ENCODE measurements at places on chromosomes 3 and 15.

DNA sequence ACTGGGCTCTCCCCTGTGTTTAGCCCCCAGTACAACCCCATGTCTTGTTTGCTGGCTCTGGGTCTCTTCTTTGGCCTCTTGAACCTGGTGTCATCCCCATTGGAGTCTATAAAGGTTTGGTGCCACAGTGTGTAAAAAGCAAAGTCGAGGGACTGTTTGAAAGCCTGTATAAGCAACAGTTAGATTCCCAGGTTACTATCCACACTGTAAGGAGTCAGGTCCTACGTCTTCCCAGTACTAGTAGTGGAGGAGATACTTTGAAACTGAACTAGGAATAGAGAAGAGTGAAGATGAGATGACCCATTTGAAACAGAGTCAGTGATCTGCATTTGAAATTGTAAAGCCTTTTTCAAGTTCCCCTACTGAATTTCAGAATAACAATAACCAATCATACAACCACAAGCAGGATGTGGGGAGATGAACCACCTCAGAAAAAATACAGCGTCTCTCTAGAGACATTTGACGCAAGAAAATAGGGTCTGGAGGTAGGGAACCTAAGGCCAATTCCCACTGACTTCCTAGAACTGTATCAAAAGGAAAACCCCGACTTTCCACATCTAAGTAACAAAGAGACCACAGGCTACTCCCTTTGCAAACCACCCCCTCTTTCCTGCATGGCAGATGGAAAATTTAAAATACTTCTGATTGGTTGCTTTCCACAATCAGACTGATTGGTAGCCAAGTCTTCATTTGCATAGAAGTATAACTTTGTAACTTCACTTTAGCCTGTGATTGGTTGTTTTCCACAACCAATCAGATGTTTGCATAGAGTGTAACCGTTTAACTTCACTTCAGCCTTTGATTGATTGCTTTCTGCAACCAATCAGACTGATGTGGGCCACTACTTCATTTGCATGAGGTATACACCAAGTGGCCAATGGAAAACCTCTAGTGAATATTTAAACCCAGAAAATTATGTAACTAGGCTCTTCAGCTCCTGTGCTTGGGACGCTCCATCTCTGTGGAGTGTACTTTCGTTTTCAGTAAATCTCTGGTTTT, 49.9 kb upstream of the NEDD4 start:
- DNase-seq = peak; percentile 47

DNA sequence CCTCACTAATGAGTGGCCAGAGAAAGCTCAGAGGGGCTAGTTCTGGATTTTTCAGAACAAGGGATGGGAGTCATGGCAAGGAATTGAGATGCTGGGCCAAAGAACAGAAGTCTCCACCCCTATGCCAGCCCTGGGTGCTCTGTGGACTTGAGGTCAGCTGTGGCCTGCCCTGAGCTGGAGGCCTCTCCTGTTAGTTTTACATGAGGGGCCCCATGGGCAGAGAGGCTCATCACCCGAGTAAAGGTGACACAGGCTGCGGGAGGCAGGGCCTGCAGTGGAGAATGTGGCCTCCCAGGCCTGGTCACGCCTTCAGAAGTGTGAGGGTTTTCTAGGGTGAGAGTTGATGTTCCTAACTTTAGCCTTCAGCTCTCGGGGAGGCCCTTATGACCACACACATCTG, 44.9 kb downstream of the ABHD5 start:
- no peak for DNase-seq

DNA sequence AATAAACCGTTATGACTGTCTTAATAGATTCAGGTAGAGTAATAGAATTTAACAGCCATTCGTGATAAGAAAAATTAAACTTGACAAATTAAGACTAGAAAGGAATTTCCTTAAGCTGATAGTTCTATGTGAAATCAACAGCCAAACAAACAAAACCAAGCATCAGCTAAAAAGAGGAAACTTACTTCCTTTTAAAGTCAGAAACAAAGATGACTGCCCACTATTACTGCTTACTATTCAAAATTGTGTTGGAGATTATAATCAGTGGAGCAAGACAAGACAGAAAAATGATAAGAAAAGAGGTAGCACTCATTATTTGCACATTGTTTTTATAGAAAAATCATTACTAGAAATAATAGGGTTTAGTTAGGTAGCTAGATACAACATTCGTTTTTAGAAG, 13.8 kb upstream of the FAH start:
- DNase-seq = no peak

DNA sequence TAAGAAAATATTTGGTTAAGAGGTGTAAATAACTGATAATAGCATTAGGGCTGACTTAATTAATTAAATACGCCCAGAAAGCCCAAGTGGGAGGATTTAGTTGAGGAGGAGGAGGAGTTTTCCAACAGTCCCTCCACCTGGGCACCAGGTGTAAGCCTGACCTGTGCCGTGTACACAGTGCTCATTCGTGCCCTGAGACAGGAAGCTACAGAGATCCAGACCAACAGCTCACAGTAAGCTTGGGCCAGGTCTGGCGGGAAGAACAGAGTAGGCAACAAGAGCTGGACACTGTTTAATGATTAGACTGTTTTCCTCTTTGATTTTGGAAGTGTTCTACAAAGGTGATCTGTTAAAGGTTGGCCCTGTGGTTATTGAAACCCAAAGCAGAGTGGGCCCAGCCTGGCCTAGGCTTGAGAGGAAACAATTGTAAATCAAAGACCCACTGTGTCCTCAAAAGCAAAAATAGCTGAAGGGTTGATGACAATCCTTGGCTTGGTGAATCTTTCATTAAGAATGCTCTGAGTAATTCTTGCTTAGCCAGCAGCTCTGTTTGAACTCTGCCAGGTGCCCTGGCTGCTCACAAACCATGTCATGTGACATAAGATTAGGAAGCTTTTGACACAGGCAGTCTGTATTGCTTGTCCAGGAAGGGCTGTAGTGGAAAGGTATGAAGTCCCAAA, 13.8 kb downstream of the SQOR start:
- DNase-seq = no peak

- no peak for DNase-seq
Measured at GRCh38 chr3:46990573-46991374, 11.3 kb downstream of the NBEAL2 start.

DNA sequence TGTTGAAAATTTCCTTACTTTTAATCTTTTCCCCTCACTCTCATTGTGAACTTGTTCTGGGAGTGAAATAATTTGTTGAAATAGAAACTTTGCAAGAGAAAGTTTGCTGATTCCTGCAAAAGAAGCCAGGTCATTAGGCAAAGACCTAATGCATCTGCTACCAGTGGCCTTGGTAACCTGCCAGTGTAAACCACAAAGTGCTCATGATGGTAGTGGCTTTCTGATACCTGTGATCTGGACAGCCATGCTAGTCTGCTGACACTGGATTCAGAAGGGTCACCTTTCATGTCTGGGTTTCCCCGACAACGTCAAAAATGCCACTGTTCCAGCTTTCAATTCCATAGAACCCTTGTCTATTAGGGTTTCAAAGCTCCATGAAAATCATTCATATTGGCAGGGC, 123.7 kb upstream of the MCTP2 start:
- DNase-seq = no peak

Data from CD8-positive, alpha-beta memory T cell (primary cell).